ENCODE measurements at places on chromosomes 12 and 14. TPM values are rescaled to one million over a fixed set of nuclear protein-coding genes. Genes with fewer than 3 reads are reported as not detected.

GRCh38 chr14:94360945-94361565 is 27.3 kb downstream of the SERPINA1 start:
- no peak for DNase-seq
- no peak overlapping the region for H3K4me3 ChIP-seq
- peaks cover 13% of the 10 kb centered on the region for H3K27me3 ChIP-seq
- H3K36me3 ChIP-seq = no peaks in the 10 kb centered on the region

DCN gene
- not detected for total RNA-seq

DNA sequence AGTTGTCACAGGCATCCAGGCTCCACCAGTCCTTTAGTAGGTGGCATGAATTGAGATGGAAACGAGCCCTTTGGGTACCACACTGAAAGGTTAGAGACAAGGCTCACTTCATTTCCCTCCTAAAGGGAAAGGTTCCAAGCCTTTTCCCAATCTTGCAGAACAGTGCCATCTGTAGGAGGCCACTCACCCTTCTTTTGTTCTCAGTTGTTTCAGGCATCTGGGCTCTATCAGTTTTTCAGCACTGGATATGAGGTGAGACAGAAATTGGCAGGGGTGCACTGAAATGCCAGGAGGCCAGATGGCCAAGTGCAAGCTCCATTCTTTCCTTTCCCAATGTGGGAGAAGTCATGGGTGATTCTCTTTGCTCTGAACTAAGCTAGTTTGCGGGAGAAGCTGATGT is 15.2 kb downstream of the FBXO33 start:
- H3K4me3 ChIP-seq = no peak overlapping the region
- H3K36me3 ChIP-seq = peaks cover 52% of the 10 kb centered on the region
- peaks cover 6% of the 10 kb centered on the region for H3K4me1 ChIP-seq
- no peak overlapping the region for H3K27ac ChIP-seq
- H3K27me3 ChIP-seq = no peaks in the 10 kb centered on the region

DNA sequence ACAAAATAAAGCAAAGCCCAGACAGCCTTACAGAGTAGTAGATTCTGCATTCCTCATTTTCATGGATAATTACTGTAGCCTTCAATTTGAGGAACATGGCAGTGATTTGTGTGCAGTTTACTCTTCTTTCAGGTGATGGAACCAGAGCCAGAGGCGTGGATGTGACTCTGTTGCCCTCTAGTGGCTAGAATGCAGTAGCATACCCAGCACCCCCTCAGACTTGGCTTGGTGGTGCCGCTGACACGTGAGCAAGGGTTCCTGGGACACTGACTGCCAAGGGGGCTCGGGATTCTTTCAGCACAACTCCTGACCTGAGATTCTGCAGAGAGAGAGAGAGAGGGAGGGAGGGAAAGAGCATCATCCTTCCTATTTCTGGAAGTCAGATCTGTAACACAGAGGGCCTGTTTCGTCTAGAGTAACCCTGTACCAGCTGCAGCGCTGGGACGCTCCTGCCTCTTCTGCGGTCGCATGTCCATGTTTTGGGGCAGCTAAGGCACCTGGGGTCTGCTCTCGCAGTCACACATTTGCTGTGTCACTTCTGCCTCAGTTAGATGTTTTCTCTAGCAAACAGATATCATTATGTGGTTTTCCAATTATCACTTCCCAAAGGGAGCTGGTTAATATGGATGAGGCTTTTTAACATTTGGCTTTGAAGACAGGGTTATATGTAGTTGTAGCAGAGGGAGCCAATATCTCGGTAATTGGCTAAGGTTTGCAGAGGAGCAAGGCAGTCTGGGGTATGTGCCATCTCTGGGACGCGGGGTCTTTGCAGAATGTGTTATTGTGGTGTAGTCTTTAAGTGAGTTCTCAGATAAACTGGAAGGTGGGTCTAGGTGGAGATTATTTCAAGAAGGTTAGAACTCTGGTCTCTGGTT is 428.1 kb downstream of the NRXN3 start:
- DNase-seq = peak; percentile 56
- H3K27me3 ChIP-seq = no peaks in the 10 kb centered on the region
- no peaks in the 10 kb centered on the region for H3K4me1 ChIP-seq
- H3K4me3 ChIP-seq = no peak overlapping the region

DNA sequence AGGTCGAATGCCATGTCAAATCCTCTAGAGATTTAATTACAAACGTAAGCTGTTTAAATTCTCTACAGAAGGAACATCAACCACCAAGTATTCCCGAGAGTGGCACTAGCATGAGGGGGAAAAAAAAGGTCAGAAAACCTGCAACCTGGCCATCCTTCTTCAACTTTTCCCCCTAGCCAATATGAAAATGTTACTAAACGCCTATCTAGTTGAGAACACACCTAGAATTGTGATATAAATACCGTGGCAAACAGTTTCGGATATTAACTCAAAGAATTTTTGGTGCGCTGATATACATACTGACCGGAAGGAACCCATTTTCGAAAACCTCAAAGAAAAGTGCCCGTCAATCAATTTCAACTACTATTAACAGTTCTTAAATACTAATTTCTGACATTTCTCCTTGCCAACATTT is 1.8 kb downstream of the HNRNPC start:
- peak overlapping the region; percentile 100 for H3K4me3 ChIP-seq
- DNase-seq = no peak
- peaks cover 51% of the 10 kb centered on the region for H3K4me1 ChIP-seq
- H3K27me3 ChIP-seq = no peaks in the 10 kb centered on the region
- peaks cover 66% of the 10 kb centered on the region for H3K36me3 ChIP-seq

DNA sequence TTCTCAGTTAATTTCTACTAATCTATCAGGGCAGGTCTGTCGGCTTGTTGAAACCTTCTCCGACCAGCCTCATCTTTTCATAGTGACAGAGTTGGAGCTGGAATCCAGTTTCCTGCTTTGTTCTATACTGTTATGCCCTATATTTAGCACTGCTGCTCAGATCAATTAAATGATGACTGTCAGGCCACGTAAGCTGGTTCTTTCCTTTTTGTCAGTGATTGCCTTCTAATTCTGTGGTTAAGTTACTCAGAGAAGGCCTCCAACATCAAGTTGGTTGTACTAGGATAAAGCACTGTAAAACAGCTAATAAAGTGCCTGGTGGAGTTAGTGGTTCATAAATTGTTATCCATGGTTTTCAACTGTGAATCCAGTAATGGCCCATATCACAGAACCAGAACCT is 22.6 kb downstream of the DERA start:
- no peak for DNase-seq
- H3K4me1 ChIP-seq = no peaks in the 10 kb centered on the region
- no peak overlapping the region for H3K27ac ChIP-seq
- H3K36me3 ChIP-seq = peaks cover 2% of the 10 kb centered on the region
- no peak overlapping the region for H3K4me3 ChIP-seq

B4GALNT1 gene
- total RNA-seq = 0.84 TPM

DNA sequence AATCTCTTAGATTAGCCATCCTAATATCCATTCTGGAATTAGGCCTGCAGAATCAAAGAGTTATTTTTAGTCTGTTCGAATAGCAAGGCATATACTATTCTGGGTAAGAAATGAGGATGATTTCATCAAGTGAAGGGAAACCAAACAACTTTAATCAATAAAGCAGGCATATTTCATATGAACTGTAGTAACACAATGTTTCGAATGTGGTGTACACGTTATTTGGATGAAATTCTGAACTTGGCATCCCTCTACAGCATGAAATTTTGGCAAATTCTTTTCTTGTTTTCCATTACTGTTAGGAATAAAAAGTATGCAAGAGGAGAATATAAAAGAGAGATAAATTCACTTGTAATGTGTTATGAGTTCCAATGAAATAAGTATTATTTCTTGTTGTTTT is 1233.3 kb upstream of the SEL1L start:
- no peak overlapping the region for H3K4me3 ChIP-seq
- H3K4me1 ChIP-seq = no peaks in the 10 kb centered on the region
- no peaks in the 10 kb centered on the region for H3K36me3 ChIP-seq

- peaks cover 40% of the 10 kb centered on the region for H3K27me3 ChIP-seq
- no peaks in the 10 kb centered on the region for H3K4me1 ChIP-seq
- H3K27ac ChIP-seq = no peak overlapping the region
- no peak overlapping the region for H3K4me3 ChIP-seq
- H3K36me3 ChIP-seq = no peaks in the 10 kb centered on the region
These were observed 4.4 kb downstream of the WSCD2 start for GRCh38 chr12:108133482-108133881.

TRHDE gene
- total RNA-seq = not detected

DNA sequence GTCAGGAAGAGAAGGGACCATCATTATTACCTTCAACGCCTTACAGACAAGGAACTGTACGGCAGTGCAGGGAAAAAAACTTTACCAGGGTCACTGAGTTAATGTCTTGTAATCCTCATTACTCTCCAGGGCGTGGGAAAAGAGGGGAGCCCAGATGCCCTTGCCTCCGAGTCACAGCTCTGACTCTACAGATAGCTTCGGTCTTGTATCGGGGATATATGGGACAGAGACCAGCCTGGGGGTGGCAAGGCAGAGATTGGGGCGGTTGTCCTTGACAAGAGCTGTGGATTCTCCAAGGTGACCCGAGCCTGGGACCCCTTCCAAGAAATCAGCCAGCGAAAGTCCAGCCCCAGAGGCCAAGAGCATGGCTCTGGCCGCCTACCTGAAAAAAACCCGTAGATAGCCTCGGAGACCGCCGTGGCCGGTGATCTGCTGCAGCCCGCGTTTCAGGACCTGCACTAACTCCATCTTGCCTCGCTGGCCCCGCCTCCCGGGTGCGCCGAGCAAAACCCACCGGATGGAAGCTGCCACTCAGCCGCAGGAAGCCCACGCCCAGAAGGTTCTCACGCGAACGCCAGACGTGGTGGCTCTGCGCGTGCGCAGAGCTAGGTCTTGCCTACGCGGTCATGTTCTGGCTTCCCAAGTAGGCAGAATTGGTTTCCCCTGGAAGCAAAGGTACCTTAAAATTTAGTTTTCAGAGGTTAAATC is at the start of gene NDUFA12:
Gene NDUFA12, minus strand, starts transcription at position 485 of the 708 bp plus-strand sequence. Its CDS starts 17 bp downstream, at position 468.
- H3K27ac ChIP-seq = peak within 1 kb of the TSS; percentile 94
- peaks cover 54% of the 10 kb centered on the region for H3K4me1 ChIP-seq
- H3K36me3 ChIP-seq = peaks cover 65% of the 10 kb centered on the region
- DNase-seq = peak; percentile 97
- peak within 1 kb of the TSS; percentile 94 for H3K4me3 ChIP-seq
- H3K27me3 ChIP-seq = no peaks in the 10 kb centered on the region

- no peak overlapping the region for H3K27ac ChIP-seq
- H3K4me1 ChIP-seq = no peaks in the 10 kb centered on the region
- no peak overlapping the region for H3K4me3 ChIP-seq
- no peak for DNase-seq
- no peaks in the 10 kb centered on the region for H3K27me3 ChIP-seq
These were observed 23.7 kb downstream of the CEP170B start for GRCh38 chr14:104888489-104889374.

P2RX2 gene
- total RNA-seq = not detected

UNC79 gene
- total RNA-seq = not detected

MYO1H gene
- total RNA-seq = not detected

RASSF9 gene
- not detected for total RNA-seq

GLT1D1 gene
- not detected for total RNA-seq

DNA sequence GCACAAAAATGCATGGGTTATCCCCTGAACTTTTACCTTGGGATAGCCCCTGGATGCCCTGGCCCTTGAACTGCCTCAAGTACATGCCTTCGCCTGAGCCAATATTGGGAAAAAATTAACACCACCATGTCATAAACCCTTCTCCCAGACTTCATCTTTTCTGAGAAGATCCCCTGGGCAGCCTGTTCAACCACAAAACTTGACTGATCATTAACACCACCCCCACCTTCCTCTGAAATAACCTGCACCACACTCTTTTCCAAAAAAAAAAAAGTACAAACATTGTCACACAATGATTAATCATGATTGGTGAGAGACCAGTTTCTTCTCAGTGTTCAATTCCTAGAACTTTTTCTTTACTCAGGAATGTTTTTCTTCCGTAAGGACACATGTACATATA is 217.9 kb downstream of the PAX9 start:
- H3K36me3 ChIP-seq = no peaks in the 10 kb centered on the region
- no peaks in the 10 kb centered on the region for H3K4me1 ChIP-seq
- H3K4me3 ChIP-seq = no peak overlapping the region
- H3K27me3 ChIP-seq = no peaks in the 10 kb centered on the region

DNA sequence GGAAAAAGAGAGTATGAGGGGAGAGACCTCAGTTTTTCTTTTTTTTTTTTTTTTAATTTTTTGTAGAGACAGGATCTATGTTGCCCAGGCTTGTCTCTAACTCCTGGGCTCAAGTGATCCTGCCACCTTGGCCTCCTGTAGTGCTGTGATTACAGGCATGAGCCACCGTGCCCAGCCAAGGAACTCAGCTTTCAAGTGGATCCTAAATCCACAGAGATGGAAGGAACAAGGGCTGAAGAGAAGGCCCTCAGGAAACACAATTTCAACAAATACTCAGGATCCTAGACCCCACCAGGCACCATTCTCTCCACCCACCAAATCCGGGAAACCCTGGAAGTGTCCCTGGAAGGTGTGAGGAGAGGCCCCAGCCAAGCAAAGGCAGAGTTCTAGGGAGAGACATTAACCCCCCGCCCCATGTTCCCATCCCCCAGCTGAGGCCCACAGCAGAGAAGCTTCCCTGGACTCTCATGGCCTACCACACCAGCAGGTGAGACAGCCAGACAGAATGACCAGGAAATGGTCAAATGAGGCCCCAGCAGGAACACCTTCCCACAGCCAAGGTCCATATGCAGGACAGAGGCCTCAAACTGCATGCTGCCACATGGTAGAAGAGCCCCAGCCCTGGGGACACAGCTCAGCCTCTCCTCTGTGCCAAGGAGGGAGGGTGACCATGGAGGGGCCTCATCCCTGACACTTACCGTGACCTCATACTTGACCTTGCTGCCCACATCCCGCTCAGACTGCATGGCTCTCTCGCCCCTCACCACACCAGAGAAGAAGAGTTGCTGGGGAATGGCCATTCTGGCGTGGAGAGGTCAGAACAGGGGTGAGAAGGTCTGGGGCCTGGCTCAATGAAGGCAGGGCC is 14.1 kb downstream of the ITGA7 start:
- no peak overlapping the region for H3K27ac ChIP-seq
- no peaks in the 10 kb centered on the region for H3K4me1 ChIP-seq
- no peaks in the 10 kb centered on the region for H3K27me3 ChIP-seq

NRL gene
- total RNA-seq = 3.4 TPM

DNA sequence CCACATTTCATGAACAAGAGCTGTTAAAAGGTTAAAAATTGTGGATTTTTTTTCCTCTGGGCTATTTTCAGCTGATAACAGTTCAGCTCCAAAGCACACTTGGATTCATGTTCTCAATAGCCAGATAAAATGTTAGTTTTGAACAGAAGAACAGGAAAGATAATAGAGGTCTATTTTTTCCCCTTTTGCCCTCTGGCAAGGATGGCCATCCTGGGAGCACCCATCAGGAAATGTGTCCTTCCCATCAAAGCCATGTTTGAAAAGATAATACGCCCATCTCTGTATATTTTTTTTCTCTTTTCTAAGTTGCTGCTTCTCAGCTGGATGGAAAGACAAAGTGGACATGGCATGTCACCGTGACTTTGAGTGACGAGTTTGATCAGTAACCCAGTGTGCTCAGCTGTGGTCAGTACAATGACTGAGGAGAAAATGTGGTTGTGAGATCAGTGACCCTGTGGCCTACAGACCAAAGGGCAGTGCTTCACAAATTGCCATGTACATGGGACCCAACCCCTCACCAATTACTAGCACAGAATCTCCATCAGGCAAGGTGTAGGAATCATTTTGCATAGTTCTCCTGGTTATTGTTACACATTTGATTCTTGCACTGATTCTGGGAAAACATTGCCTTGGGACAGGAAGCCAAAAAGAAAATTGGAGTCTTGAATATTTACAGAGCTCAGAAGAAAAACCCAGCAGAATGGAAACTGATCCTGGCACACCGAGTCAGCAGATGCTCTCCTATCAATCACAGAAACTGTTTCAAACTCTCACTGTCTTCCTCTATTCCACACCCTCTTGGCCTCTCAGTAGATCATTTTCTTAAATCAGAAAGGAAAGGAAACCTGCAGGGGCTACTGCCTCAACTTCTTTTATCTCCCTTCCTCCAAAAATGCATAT is 64.3 kb downstream of the ANO6 start:
- peaks cover 12% of the 10 kb centered on the region for H3K36me3 ChIP-seq
- no peaks in the 10 kb centered on the region for H3K4me1 ChIP-seq
- no peak overlapping the region for H3K4me3 ChIP-seq
- H3K27ac ChIP-seq = no peak overlapping the region
- H3K27me3 ChIP-seq = no peaks in the 10 kb centered on the region

Data from activated CD8-positive, alpha-beta T cell treated with anti-CD3 and anti-CD28 coated beads, Interleukin-2, amount 10 ng/mL, durations not matched to agents 7 days and 5 days (primary cell).